KG1 (cell line): ENCODE measurements at places on chromosomes 1 and 21.

DNA sequence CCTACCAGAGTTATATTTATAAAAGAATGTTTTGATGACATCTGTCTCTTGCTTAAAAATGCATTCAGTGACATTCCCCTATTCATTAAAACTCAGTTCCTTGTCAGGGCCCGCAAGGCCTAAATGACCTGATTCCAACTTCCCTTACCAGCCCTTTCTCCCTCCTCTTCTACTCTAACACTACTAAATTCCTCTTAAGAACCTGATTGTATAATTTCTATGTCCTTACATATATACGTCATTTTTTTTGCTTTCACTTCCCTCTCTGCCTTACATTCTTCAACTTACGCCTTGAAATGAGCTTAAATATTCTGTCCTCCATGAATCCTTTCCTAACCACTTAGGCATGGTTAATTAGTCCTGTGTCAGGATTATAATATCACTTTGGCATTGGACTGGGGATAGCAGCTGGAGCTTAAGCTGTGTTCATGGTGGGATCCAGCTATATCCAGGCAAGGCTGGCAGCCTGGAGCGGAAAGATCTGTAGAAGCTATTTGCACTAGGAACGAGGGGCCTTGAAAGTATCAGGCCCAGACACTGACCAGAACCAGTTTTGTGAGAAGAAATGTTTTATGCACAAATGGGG lies 360.2 kb upstream of the PTBP2 start:
- no peak for DNase-seq

DNA sequence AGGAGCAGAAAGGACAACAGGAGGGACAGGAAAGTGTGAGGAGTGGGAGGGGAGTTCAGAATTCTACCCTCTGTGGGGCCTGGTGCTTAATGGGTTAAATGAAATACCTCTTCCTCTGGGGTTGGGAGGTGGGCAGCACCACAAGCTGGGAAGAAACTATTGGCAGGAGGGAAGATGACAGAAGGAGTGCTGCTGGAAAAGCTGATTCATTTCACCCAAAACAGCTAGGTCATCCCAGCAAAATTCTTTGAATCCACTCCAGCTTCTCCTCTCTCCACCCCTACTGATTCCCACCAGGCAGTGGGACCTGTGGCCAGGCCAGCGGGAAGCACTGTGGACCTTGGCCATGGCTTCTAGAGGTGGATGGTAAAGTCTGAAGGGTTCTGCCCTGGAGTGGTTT lies 12.8 kb downstream of the BCAN start:
- no peak for DNase-seq

- DNase-seq: no peak
Observed at GRCh38 chr1:159953536-159954515, at the start of gene SLAMF9. Gene SLAMF9, minus strand, starts transcription at chr1:159954237. Its CDS starts 100 bp downstream, at chr1:159954137.

DNA sequence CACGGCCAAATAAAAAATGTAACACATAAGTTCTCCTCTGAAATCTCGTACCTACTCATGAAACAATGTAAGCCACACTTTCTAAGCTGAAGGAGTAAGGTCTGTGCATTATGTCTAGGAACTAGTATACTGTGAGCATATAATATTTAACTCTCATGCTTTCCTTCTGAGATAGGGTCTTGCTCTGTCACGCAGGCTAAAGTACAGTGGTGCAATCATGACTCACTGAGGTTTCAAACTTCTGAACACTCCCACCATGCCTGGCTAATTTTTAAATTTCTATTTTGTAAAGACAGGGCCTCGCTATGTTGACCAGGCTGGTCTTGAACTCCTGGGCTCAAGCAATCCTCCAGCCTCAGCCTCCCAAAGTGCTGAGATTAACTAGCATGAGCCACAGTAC lies 71.3 kb downstream of the AHCTF1 start:
- DNase-seq: no peak

GRCh38 chr1:15226388-15227255 lies 20.4 kb upstream of the FHAD1 start:
- no peak for DNase-seq

GRCh38 chr1:184253921-184254320 lies 132.9 kb upstream of the C1orf21 start:
- no peak for DNase-seq

- no peak for DNase-seq
Observed at GRCh38 chr1:2971609-2972008, 49.7 kb upstream of the ACTRT2 start.

- no peak for DNase-seq
Observed at GRCh38 chr1:36787312-36787913, 246.9 kb downstream of the GRIK3 start.

DNA sequence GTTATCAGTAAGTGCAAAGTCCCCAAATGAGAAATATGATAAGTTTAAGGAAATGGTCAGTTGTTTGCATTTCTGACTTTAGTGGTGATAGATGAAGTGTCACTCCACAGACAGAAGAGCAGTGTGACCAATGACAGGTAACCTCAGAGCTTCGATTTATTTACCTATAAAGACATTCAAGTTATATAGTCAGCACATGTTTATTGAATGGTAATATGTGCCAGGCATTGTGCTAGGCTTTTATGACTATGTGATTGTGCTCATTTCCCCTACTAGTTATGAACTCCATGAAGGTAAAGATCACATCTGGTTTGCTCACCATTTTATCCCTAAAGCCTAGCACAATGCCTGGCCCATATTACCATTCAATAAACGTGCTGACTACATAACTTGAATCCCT lies 222.4 kb downstream of the HHIPL2 start:
- no peak for DNase-seq

GRCh38 chr1:222377428-222378088 lies 170.3 kb downstream of the HHIPL2 start:
- DNase-seq: no peak

GRCh38 chr21:44966135-44967081 lies 26.6 kb downstream of the SLX9 start:
- peak; percentile 42 for DNase-seq

GRCh38 chr1:111281411-111281810 lies 9.2 kb upstream of the CHIA start:
- DNase-seq: no peak

- DNase-seq: no peak
Observed at GRCh38 chr1:95876276-95876675, 642.3 kb downstream of the RWDD3 start.

DNA sequence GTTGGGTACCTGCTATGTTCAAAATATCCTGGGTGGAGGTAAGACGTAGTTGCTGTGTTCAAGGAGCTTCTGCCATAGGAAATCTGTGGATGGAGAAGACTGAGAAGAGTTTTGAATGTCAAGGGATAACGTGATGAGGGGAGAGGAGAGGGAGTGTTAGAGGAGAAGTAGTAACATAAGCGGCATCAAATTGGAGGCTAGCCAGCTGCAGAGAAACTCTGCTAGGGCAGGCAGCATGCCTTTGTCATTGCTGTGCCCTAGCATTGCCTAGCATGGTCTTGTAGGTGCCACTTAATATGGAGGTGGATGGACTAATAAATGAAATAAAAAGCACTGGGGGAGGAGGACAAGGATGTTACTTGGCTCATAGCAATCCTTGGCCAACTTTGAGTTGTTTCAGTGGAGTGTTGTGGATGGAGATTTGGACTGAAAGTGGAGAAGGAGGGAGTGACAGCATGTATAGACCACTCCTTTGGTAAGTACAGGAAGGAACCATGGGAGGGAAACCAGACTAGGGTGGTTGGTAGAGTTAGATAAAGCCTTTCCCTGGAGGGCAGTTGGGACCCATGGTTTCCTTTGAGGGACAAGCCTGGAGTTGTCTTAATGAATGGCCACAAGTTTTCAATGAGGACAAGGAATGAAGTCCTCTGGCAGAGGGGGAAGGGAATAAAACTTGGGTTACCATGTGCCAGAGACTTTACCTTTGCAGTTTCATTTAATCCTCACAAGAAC lies 6.3 kb downstream of the VANGL1 start:
- DNase-seq: no peak

GRCh38 chr1:114250683-114251572 lies 97.3 kb upstream of the SYT6 start:
- no peak for DNase-seq

- no peak for DNase-seq
Observed at GRCh38 chr1:179550746-179551682, 24.7 kb downstream of the NPHS2 start.

- DNase-seq: no peak
Observed at GRCh38 chr21:14918527-14918926, 146.3 kb downstream of the NRIP1 start.

DNA sequence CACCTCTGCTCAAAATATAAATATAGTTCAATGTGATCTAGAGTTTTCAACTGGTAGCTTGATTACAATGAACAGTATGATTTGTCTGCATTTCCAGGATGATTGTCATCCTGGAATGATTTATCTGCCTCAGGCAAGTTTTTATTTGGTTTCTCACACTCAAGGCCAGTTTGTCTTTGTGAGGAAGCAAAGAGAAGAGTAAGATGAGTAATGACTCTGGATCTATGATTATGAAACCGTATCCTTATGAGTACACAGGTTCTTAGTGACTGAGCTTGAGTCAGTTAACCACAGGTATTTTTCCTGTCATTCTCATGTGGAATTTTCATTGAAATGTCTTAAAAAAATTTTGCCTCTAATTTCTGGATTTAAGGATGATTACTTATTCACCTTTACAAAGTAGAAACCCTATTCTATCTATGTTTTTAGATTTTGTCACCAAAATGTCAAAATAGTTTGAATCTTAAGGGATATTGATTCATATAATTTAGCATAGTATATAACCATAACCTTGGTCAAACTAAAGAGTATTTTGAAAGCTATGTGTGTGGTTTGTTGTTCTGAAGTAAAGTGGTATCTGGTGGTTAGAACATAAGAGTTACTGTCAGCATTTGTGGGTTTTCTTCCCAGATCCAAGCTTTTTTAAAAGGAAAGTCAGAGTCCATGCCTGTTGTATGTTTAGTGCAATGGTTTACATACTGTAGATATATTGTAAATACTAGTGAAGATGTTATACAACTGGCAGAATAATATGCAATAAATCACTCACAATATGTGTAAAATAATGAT lies 145.0 kb downstream of the RASAL2 start:
- DNase-seq: no peak

DNA sequence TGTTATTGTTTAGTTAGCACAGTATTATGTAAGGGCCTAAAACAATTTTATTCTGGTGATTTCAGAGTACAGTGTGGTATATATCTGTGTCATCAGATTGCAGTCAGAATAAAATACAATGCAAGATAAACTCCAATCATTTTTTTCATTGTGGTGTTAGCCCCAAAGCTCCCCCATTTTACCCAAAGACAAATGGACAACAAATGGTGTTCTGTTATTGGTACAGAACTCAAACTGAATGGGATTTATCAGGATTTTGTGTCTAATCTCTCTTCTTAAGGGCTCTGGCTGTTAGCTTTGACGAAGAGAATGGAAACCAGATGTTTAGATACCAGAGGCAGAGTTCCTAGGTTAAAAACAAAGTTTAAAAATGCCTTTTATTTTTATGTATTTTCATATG lies 163.1 kb upstream of the USP25 start:
- no peak for DNase-seq

- DNase-seq: no peak
Observed at GRCh38 chr1:33323663-33324477, 3.0 kb upstream of the A3GALT2 start.

GRCh38 chr1:15962176-15962575 lies 13.7 kb downstream of the ZBTB17 start:
- no peak for DNase-seq

DNA sequence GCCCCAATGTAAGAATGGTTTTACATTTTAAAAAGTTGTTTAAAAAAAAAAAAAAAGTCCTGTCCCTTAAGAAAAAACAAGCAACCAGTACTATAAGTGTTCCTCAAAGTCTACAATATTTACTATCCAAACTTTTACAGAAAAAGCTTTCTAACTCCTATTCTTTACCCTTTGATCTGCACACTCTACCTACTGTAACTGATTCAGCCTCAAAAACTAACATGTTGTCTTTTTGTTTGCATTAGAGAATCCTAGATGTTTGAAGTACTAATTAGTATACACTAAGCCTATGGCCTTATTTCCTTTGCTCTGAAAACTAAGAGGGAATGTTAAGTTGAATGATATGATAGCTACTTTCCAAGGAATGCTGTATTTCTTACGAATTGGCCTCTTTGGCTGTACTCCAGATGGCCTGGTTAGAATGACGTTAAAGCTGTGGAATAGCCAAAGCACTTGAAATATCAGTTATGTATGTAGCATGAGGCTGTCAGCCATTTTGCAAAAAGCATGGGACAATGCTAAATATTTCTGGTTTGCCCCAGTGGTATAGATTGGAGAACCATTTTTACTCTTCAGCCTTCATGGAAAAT lies 234.8 kb downstream of the GPR52 start:
- DNase-seq: no peak

DNA sequence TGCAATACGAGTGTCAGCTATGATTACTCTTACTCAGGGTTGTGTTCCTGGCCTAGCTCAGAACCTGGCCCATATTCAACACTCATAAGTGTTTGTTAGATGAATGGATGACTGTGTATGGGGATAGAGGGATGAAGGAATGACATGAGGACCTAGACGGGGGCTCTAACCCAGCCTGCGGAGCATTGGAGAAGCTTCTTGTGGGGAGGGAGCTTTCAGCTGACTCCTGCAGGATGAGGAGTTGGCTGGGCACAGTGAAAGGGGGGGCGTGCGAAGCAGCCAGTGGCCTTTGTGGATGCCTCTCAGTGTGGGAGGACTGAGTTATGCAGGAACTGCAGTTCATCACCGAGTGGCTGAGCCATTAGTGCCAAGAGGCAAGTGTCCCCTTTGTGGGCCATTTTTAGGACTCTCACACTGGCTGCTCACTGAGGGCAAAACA lies 1.2 kb upstream of the EXTL1 start:
- DNase-seq: no peak
